NCI-H1092 (cell line): ENCODE measurements at places on chromosomes 5 and 9.

- DNase-seq, result no peak
These were observed 28.7 kb upstream of the MEGF9 start for GRCh38 chr9:120742951-120743416.

DNA sequence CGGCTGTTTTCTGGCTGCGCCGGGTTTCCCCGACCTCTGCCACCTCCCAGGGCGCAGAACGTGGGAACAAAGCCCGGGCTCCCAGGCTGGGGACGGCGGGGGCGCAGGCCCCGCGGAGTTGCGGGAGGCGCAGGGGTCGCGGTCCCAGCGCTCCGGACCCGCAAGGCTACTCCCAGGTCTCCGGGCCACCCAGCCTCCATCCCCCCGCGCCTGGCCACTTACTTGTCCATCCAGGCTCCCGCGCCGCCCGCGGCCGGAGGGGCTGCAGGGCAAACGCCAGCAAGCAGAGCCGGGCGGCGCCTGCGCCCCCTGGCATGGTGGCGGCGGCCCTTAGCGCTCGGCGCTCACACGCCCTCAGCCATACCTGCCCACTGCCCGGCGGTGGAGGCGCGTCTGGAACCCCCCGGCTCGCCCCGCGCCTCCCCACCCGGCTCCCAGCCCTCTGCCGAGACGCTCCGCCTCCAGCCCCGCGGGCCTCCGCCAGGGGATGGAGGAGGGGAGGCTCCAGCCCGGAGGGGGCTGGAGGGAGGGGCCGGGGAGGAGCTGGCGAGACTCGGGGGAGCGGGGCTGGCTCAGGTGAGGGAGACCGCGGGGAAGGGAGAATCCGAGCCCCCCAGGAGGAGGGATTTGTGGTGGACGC is at the start of gene ADAM19:
ADAM19 (minus strand) TSS at position 395 of the 640 bp plus-strand sequence; CDS start at position 316, 79 bp downstream.
- DNase-seq, result no peak

GRCh38 chr5:53560028-53560427 is 411 bp upstream of the NDUFS4 start:
- DNase-seq, result no peak

DNA sequence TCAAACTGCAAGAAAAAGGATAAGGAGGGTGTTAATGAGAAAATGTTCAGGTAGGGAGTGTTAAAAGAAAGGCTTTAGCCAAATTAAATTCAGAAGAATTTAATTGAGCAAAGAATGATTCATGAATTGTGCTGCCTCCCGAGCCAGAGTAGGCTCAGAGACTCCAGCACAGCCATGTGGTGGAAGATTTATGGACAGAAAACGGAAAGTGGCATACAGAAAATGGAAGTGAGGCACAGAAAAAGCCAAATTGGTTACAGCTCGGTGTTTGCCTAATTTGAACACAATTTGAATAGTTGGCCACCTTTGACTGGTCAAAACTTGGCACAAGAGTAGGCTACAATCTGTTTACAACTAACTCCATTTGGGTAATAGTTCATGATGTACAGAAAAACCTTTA is 9.6 kb upstream of the SLC30A5 start:
- DNase-seq, result no peak

GRCh38 chr5:107557051-107557658 is 113.6 kb downstream of the EFNA5 start:
- no peak for DNase-seq

GRCh38 chr5:113338628-113339027 is 96.2 kb downstream of the TSSK1B start:
- DNase-seq, result no peak

DNA sequence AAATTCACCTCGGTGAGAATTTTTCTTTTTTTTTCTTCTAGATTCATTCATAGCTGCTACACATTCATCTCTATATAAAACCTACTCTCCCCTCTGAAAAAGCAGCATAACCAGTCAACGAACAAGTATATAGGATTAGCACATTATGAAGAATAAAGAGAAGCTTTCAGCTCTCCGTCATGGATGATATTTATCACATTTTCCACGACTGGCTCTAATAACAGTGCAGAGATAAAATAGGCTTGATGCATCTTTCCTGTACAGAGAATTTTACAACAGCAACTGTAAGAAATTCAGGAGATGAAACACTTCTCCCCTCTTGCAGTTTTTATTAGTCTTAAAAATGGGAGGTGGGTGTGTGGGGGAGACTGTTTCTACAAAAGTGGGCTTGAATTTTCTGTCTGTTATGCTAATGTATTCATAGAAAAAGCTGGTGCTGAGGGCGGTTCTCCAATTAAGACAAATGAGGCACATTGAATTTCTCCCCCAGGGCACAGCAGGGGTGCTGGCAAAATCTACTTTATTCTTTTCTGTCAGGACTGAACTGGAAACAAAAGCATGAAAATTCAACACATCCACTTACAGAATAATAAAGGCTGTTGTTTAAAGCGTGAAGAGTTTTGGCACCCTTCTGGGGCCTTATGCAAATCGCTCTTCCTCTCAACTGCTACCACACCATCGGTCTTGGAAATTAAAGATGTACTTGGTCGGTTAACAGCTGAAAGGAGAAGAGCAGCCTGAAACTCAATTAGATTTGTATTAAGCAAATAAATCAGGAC is 233.9 kb upstream of the ZNF608 start:
- no peak for DNase-seq

DNA sequence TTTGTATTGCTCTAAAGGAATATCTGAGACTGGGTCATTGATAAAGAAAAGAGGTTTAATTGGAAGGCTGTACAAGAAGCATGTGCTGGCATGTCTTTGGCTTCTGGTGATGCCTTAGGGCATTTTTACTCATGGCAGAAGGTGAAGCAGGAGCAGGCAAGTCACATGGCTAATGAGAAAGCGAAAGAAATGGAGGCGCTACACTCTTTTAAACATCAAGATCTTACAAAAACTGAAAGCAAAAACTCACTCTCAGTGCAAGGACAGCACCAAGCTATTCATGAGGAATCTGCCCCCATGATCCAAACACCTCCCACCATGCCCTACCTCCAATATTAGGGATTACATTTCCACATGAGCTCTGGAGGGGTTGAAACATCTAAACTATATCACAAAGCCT is 1458.8 kb upstream of the ACO1 start:
- no peak for DNase-seq

- DNase-seq, result no peak
These were observed 148.4 kb upstream of the PAPPA start for GRCh38 chr9:116005205-116005604.

GRCh38 chr5:154179846-154180710 is 10.5 kb upstream of the GALNT10 start:
- peak; percentile 26 for DNase-seq

DNA sequence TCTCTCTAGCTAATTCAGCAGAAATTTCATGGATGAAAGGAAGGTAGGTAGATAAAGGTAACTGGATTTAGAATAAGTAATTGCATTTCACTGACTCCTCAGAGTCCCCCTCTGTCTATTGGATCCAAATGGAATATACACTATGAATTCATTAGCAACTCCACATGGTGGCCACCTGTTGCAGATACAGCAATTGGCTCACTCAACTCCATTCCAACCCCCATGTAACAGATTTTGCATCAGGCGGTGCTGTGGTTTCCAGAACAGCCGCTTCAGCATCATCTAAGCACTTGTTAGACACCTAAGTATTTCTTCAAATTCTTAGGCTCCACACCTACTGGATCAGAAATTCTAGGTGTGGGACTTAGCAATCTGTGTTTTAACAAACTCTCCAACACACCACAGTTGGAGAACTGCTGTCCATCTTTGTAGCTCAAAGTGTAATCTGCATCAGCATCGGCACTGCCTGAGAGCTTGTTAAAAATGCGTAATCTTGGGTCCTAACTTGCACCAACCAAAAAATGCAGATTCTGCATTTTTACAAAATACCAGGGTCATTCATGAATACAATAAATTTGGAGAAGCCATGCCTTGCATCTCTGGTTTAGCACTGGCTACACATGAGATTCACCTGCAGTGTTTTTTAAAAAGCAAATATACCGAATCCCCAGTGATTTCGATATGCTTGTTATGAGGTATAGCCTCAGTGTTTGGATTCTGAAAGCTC is 413.8 kb upstream of the CD180 start:
- no peak for DNase-seq

GRCh38 chr9:97555164-97555563 is 53.7 kb downstream of the TMOD1 start:
- no peak for DNase-seq

DNA sequence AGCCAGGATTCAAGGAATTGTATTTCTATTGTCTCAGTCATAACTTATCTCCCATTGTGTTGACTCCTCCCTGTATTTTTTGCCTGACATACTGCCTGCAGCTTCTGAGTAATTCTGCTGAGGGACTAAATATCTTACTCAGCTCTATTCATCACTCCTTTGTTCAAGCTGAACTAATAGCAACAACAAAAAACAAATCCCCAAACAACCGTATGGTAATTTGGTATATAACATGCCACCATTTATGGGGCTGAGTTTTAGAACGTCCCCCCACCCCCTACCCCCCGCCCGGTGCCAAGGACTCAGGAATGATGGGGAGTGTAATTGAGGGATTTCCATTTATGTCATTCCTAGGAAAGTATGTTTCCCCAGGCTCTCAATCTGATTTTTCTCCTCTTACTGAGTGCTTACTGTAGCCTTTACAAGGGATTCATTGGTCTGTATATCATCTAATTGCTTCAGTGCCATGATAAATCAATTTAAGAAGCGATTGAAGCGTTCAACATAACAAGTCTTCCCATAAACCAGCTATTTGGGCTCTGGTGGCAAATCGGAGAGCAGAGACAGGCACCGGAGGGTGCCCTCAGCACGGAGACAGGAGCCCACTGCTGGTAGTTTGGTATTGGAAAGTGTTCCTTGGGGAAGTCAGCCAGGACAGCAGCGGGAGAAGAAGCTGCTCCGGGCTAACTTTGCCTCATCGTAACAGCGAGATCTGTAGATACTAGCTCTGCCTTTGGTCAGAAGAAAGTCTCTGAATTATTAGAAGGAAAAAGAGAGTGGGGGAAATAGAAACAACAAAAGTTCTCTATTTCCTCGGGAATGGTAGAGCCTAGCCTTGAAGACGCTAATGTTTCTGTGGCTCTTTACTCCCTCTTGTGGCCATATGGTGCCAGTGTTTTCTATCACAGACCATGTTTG is 40.7 kb upstream of the HSD17B4 start:
- DNase-seq, result peak; percentile 18

DNA sequence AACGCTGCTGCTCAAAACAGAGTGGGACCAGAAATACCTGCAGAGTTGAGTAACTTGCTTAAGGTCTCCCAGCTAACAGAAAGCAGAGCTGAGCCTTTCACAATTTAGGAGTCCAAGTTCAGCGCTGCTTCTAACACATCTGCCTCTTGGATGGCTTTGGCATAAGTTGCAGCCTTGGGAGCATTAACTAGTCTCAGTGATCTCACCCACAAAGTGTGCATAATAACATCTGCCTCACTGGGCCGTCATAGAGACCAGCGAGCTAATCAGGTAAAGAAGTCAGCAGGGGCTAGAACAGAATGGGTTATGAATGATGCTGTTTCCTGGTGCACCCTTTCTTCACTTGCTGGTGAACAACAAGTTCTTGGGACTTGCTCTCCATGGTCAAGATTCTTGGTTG is 36.5 kb downstream of the WWC1 start:
- no peak for DNase-seq

DNA sequence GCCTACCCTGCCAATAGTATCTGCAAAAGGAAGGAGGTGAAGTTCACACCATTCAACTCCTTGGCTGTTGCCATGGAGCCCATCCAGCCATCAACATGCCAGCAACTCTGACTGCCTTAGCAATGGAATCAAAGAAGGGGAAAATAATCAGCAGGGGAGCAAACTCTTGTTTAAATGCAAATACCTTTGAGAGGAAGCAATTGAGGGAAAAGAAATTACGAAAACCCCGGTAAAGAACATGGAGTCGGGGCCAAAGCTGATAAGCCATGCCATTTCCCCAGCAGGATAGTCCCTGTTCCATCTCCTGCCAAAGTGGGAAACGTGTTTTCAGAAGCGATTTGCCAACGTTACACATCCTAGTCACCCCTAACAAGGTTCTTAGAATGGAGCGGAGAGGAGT is 69.0 kb downstream of the MFAP3 start:
- DNase-seq, result no peak

DNA sequence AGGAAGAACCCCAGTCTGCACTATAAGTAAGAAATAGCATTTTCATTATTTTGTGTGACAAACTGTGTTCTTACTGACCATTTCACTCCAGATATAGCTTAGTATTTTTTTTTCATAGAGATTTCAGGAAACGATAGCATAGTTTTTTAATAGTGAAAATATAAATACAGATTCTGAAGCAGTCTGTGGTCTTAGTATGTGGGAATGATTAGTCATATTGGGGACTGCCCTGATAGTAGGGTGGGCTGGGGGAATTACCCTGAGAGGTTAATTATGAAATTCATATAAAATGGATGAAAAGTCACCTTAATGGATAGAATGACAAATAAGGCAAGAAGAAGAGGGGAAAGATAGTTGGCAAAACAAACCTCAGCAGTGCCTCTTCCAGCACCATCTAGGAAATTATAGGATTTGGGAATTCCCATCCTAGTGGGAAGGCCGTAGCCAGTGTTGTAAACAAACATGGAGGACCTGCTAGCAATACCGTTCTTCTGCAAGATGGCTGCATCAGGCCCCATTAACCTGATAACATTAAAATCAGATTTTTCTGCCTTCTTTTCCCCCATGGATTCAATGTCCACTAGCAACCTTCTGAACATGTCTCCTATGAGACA is 23.7 kb upstream of the NR3C1 start:
- no peak for DNase-seq

- DNase-seq, result peak; percentile 77
These were observed 21.6 kb upstream of the RXRA start for GRCh38 chr9:134304690-134305089.

DNA sequence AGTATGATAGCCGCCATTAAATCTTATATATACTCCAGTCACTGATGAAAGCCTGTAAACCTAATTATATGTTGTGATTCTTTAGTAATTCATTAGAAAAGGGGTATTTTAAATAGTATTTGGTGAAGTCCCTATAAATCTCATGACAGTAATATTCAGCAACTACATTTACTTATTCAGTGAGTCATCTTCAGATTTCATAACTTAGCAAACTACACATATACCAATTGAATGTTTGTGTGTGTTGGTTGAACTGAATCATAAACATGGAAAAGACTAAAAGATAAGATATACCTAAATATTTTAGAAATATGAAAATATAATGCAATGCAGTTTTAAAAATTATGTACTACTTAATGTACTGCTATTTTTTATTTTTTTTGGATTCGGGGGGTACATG is 1050.4 kb downstream of the MAT2B start:
- no peak for DNase-seq

DNA sequence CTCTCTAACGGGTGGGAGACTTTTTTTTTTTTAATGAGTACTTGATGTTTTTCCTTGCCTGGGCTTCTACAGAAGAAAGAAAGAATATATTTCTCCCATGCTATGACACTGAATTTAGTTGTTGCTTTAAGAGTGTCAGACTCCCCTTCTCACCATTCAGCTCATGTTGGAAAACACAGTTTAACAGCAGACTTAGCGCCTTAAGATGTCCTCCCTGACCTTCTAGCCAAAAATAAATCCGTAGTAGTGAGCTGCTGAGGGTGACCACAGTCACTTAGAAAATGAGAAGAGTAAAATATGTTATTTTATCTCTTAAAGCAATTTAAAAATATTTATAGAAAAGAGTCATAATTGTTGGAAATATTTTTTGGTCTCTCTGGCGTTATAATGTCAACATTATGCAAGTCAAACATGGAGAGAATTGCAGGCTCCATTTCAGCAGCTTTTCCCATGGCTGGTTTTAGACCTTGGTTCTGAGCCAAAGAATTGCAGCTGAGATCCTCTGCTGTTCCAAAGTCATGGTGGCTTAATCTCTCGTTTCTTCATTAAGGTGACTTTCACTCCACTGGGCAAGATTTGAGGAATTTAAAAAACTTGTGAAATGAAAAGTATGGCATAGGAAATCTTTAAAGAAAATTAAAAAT is 143.5 kb downstream of the GHR start:
- DNase-seq, result no peak
